Spinal cord (tissue), 10 donors: ENCODE measurements at places on chromosomes 16 and 17. TPM values are rescaled to one million over a fixed set of nuclear protein-coding genes. Genes with fewer than 3 reads are reported as not detected.

The FBXL16 gene
- polyA plus RNA-seq, result 74.4 TPM

The NTN1 gene
- polyA plus RNA-seq, result 88.0 TPM

The EXOC3L1 gene
- polyA plus RNA-seq, result 5.4 TPM

The ABCA9 gene
- 17.6 TPM for polyA plus RNA-seq

The NOXO1 gene
- 1.7 TPM for polyA plus RNA-seq

The RHBDF1 gene
- polyA plus RNA-seq, result 34.4 TPM

The OR1F1 gene
- 2.4 TPM for polyA plus RNA-seq

The KRT13 gene
- not detected for polyA plus RNA-seq

The CDR2L gene
- polyA plus RNA-seq, result 24.3 TPM

The CCDC40 gene
- 24.7 TPM for polyA plus RNA-seq

The CSH1 gene
- polyA plus RNA-seq, result 1.3 TPM

The DUS1L gene
- 66.6 TPM for polyA plus RNA-seq

The CACNA1G gene
- 37.6 TPM for polyA plus RNA-seq

The RND2 gene
- polyA plus RNA-seq, result 86.9 TPM

The ABCA10 gene
- polyA plus RNA-seq, result 2.7 TPM

The PLA2G10 gene
- polyA plus RNA-seq, result not detected

The TNP2 gene
- not detected for polyA plus RNA-seq

The TNRC6A gene
- polyA plus RNA-seq, result 73.5 TPM

The LYRM9 gene
- polyA plus RNA-seq, result 23.8 TPM

The GJC1 gene
- polyA plus RNA-seq, result 19.2 TPM

The TMEM88 gene
- polyA plus RNA-seq, result 12.1 TPM

The CDH13 gene
- polyA plus RNA-seq, result 82.3 TPM

The ST6GALNAC2 gene
- 8.0 TPM for polyA plus RNA-seq

The GAS7 gene
- polyA plus RNA-seq, result 74.9 TPM

The CACNG3 gene
- polyA plus RNA-seq, result 18.3 TPM

The CLEC3A gene
- 0.26 TPM for polyA plus RNA-seq

The PRSS22 gene
- polyA plus RNA-seq, result 0.17 TPM

The LPCAT2 gene
- polyA plus RNA-seq, result 11.2 TPM

The MYH8 gene
- polyA plus RNA-seq, result 0.19 TPM

The PERCC1 gene
- 0.35 TPM for polyA plus RNA-seq
